Right cardiac atrium (tissue), 5 donors: ENCODE measurements at places on chromosomes 11 and 22. TPM values are rescaled to one million over a fixed set of nuclear protein-coding genes. Genes with fewer than 3 reads are reported as not detected.
A peak's percentile ranks its signal among the peaks of the same experiment; 100 is the strongest.

DNA sequence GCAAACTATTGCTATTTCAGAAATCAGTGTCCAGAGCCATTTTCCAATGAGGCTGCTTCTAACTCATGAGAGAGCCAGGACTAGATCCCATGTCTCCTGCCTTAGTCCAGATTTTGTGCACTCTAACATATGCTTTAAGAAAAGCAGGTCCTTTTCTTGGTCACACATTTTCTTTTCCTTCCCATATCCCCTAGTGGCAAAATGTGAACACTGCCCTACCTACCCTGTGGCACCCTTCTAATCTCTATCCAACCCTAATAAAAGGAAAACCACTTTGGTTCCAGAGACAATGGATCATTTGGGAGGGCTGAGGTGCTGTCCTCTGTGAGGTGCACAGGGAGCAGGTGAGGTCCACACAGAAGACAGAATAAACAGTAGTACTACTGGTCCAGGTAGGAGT lies 72.0 kb upstream of the DDI1 start:
- DNase-seq, result no peak

Gene CASP5
- not detected for total RNA-seq

DNA sequence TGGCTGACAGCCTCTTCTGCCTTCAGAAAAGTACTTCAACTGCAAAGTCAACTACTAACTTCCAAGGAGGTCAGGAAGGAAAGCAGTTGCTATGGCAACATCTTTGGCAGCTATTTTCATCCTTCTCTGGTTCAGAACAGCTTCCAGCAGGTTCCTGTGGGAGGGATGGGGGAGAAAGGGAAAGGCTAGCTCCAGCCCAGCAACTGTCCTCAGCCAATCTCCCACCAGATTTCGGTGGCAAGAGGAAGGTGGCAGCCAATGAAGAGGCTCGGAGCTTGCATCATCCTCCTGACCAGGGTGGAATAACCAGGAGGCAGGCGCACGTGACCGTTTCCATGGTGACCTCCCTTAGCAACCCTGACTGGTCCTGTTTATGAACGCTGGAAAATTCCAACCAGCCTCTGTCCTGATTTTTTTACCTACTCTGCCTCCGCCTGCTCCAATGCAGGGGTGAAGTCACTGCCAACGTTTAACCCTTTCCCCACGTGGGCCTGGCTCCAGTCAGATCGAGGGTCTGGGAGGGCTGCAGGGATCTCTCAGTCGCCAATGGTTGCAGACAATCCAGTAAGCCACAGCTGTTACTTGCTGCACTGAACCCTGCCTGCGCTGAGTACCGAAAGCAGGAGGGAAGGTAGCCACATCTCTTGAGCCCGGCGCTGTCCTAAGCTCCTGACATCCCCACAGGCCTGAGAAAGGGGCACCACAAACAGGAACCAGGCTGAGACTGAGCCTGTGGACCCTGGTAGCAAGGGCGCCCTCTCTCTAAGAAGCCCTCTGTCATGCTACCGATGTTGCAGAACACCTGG lies 11.2 kb upstream of the MALAT1 start:
- peak; percentile 97 for DNase-seq

Gene RAB38
- 1.2 TPM for total RNA-seq

GRCh38 chr11:4645974-4646373 lies 2.2 kb downstream of the OR51E1 start:
- DNase-seq, result peak; percentile 48

DNA sequence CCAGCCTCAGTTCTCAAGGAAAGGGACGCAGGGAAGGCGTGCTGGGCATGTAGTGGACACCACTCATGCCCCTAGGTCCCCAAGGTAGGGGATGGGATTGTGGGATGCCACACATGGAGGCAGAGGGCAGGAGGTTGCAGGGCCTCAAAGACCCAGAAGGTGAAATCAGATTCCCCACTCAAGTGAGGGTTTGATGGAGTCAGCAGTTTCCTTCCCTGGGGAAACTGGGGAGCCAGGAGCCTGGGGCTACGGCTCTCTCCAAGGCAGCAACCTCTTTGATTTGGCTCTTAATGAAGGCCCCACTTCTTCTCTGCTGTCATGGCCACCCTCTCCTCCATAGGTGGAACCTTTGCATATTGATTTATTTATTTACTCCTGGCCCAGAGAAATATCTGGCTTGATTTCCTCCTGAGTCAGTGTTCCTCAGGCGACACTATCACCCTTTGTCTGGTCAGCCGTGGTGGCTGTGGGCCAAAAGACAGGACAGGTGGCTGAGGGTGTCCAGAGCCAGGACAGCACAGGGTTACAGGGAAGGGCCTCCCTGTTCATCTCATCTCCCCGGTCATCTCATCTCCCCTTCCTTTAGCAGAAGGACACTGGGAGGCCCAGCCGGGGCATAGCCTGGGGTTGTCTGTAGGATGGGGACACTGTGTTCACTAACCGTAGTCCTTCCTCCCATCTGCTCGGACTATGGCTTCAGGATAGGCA lies 9.6 kb downstream of the GNAZ start:
- DNase-seq, result no peak

Gene CALCA
- total RNA-seq, result not detected

- no peak for DNase-seq
Measured at GRCh38 chr11:125463590-125464269, 32.3 kb downstream of the FEZ1 start.

- DNase-seq, result no peak
Measured at GRCh38 chr22:30438559-30438958, 13.0 kb downstream of the MTFP1 start.

Gene ELFN2
- total RNA-seq, result not detected

DNA sequence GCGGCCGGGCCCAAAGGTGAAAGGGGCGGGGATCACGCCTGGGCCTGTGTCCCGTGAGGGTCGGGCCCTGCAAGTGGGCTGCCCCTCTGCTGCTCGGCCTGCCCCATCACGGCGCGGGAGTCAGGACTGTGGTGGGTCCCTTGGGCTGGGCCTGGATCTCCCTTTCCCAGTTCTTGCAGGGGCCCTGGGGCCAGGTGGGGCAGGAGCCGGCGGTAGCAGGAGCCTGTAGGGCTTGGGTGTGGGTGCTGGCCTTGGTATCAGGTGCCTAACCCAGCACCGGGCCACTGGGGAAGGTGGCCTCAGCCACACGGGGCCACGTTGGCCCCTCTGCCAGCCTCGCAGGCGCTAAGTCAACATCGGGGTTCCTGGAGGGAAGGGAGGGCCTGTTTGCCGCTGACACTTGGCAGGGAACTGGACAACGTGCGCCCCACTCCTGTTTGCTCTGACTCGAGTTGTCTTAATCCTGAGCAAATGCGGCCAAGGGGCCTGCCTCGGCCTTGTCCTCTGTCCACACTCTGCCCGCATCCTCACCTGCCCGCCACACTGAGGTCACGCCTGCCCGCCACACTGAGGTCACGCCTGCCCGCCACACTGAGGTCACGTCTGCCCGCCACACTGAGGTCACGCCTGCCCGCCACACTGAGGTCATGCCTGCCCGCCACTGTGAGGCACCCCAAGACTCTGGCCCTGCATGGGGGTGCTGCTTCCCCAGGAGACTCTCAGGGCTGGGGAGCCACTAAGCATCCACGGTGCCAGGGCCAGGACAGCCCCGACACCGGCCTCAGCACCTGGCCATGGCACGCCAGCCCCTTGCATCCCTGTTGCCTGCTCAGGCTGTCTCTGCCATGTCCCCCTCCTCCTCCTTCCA lies 14.2 kb upstream of the MUC5B start:
- no peak for DNase-seq

DNA sequence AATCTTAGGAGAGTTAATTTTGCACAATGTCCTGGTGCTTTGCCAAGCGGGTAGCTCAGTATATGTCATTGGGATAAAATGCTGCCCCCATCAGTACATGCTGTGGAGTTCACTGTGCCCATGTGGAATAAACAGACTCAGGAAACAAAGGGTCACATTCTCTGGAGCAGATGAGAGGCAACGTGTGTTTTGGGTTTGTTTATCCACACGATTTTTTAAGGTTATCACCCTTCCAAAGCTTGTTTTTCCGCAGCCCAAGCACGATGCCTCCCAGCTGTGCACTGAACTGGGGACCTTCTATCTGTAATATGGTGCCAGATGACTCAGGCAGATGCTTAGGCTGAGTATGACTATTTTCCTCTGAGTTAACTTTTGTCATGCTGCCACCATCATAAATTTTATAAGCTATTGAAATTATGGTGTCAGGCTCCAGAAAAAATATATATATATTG lies 6.5 kb downstream of the OR4D6 start:
- no peak for DNase-seq

DNA sequence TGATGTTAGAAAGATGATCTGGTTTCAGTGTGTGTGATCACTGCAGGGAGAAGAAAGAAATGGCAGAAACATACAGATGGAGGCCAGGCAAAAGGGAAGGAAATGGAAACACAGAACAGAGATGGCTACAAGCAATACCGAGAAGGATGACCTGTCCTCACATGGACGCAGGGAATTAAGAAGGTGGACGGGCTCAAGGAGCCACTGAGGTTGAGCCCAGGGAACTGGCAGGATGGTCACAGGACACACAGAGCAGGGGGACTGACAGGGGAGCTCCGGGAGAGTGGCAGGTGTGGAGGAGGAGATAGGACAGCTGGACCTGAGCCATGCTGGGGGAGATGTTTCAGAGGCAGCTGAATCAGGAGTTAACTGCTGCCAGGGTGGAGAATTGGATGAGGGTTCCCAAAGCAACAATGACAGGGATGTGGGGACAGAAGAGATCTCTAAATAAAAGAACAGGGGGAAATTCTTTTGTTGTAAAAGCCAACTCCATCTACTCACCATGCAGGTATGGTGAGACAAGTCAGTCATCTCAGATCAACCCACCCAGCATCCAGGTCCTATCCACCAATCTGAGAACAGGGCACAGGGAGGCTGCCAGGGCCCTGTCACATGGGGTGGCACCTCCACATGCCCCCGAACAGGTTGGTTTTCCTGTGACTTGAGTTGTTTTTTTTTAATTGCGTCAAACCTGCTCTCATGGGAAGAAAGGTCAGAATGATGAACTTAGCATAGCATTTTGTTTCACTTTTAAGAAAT lies 26.3 kb downstream of the KLHL22 start:
- no peak for DNase-seq

Gene TUB
- total RNA-seq, result 24.8 TPM

Gene C11orf21
- 24.2 TPM for total RNA-seq

DNA sequence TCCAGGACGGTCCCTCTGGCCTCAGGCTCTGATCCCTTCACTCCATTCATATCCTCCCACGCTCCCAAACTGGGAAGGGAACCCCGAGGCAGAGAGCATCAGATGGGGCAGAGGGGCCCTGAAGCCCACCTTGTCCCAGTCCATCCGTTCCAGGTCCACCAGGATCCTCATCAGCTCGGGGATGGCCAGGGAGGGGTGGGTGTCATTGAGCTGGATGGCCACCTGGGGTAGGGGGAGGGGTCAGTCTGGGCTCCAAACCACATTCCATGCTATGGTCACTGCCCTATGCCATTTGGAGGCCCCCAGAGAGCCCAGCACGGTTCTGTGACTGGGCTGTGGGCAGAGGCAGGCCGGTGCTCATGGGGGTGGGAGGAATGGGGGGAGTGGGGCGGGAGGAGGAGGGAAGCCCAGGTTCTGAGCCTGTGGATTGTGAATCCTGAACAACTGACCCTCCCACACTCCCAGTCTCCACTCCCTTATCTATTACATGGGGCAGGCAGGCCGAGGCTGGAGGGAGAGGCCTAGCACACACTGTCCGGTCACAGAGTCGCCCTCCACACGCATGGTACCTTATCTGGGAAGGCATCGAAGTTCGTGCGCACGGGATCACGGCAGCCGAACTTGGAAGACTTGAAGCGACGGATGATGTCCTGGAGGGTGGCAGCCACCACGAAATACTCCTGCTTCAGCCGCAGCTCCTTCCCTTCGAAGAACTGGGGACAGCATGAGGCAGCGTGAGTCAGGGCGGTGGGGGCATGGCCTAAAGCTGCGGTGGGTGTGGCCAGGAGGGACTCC lies 5.5 kb downstream of the PYGM start:
- DNase-seq, result peak; percentile 55

Gene CBLIF
- total RNA-seq, result not detected
